PC-3 (cell line): ENCODE measurements at places on chromosomes 11 and 22.

- no peak for DNase-seq
Observed at GRCh38 chr11:67410369-67410831, 5.1 kb upstream of the CARNS1 start.

GRCh38 chr11:83612891-83613766, 327.0 kb upstream of the CCDC90B start:
- DNase-seq: no peak

GRCh38 chr11:111696556-111696955, 69.6 kb downstream of the PPP2R1B start:
- DNase-seq: peak; percentile 56

GRCh38 chr11:124569697-124570096, at the start of gene OR8A1:
TSS of gene OR8A1 (plus strand) at chr11:124569997. CDS start at chr11:124570120, 123 bp downstream.
- no peak for DNase-seq

DNA sequence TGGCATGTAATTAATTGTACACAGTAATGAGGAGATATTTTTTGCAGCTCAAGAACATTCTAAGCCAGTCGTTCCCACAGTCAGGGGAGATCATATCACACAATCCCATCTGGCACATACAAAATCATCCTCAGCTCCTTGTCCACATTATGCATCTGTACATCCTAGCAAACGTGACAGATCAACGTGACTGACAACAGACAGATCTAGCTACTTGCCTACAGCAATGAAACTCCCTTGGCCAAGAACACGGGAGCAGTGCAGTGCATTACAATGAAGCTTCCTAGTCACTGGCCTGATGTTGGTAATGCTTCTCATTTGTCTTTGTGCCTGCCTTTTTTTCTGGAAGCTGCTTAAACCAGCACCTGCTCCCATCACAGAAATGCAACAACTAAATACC, 24.5 kb upstream of the GUCY1A2 start:
- no peak for DNase-seq

GRCh38 chr11:121352251-121352891, 59.8 kb downstream of the SC5D start:
- no peak for DNase-seq

DNA sequence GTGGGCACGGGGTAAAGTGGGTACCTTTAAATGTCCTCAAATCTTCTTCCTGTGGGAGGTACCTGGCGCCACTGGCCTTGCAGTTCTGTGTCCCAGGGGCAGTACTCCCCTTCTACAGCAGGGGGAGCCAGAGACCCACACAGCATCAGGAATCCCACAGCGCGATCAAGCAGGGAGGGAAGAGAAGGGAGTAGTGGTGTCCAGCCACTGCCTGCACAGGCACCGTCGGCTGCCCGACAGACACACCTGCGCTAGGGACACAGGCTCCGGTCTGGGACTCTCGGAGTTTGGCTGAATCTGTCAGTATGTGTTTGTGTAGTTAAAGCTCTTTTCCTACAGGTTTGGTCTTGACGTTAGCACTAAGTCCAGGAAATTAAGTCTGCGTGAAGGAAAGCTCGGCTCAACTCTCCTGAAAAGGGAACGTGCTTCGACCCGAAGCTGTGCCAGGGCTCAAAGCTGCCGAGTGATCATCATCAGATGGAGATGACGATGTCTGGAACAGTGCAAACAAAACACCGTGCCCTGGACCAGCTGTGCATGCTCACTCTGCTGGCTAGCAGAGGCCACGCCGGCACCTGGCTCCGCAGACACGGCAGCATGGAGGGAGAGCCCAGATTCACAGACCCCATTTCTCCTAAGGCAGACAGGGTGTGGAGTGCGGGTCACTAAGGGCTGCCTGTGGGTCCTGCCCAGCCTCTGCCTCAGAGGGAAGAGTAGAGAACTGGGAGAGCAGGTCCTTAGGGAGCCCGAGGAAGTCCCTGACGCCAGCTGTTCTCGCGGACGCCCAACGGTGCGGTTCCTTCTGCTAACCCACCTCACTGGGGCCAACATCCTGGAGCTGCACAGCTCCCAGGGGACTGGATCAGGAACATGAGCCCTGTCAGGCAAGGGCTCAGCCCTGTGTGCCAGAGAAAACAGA, 56.0 kb upstream of the BID start:
- peak; percentile 80 for DNase-seq

DNA sequence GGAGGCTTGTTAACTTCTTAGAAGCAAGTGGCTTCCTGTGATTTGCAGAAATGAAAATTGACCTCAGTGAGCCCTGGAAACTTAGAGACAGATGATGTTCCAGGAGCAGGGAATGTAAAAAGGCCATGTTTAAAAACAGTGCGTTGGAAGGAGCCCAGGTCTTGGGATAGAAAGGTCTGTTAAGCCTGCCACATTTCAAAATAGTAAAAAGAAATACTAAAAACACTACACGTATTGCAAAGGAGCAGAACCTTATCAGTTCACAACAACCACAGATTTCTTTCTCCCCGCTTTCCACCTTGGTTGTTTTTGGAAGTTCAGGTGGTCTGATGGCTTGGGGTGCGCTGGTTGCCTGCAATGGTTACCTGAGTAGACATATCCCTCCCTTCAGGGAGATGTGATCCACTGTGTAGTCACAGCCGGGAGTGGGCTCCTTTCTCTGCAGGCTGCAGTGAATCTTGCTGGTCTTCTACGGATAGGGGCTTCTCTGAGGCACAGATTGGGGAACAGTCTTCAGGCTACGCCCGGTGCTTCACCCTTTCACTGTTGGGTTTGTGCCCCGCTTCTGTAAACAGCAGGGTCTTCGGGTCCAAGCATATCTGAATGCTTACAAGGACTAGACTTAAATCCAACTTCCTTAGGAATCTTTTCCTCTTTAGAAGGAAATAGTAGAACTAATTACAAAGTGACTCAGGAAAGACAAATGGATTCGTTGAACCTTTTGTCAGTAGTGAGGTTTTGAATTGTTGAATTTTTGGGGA, 1.9 kb downstream of the TEAD1 start:
- peak; percentile 42 for DNase-seq

GRCh38 chr11:65204646-65205601, 23.2 kb downstream of the CAPN1 start:
- peak; percentile 59 for DNase-seq

- no peak for DNase-seq
Observed at GRCh38 chr11:86934582-86934900, 20.7 kb downstream of the FZD4 start.

- no peak for DNase-seq
Observed at GRCh38 chr11:83571302-83571701, 285.1 kb upstream of the CCDC90B start.

DNA sequence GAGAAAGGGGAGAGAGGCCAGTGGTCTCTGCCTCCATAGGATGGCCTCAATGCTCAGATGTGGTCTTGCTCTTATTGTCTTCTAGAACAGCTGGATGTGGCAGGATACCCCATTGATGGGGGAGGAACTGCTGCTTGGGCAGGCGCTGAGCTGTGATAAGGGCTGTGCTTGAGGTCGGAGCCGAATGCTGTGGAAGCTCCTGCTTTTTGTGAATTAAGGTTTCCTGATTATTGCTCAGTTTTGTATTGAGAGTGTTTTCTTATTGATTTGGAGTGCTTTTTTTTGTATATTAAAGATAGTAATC, 57.2 kb downstream of the CABIN1 start:
- no peak for DNase-seq

- peak; percentile 37 for DNase-seq
Observed at GRCh38 chr22:36405671-36406538, 18.1 kb upstream of the MYH9 start.
